Stimulated activated CD8-positive, alpha-beta memory T cell treated with anti-CD3 and anti-CD28 coated beads, Interleukin-2, amount 100 ng/mL, for 48 hours (primary cell): ENCODE measurements at places on chromosomes 6 and 20.

- DNase-seq, result no peak
Observed at GRCh38 chr20:54668271-54669039, 193.1 kb downstream of the DOK5 start.

- no peak for DNase-seq
Observed at GRCh38 chr6:8321671-8322404, 113.5 kb downstream of the SLC35B3 start.

DNA sequence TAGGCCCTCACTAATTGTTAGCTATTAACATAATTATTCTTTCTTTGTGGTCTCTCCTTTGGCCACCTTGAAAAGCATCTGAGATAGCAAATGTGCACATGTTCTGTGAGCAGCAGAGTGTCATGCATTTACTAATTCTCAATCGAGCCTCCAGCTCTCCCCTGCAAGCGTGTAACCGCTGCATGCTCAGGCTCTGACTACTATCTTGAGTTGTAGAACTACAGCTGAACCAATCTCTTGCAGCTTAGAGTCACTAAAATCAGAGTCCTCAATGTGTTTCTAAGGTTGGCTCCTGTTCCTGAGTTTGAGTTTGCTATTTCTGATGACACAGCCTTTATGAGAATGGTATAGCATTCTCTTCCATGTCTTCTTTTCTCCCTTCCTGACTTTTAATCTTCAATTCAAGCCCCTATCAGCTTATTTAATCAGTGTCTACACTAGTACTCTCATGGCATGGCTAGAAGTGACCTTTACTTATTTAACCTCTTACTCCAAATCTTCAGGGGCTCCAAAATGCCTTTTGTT, 65.5 kb downstream of the PPP1R3G start:
- no peak for DNase-seq

DNA sequence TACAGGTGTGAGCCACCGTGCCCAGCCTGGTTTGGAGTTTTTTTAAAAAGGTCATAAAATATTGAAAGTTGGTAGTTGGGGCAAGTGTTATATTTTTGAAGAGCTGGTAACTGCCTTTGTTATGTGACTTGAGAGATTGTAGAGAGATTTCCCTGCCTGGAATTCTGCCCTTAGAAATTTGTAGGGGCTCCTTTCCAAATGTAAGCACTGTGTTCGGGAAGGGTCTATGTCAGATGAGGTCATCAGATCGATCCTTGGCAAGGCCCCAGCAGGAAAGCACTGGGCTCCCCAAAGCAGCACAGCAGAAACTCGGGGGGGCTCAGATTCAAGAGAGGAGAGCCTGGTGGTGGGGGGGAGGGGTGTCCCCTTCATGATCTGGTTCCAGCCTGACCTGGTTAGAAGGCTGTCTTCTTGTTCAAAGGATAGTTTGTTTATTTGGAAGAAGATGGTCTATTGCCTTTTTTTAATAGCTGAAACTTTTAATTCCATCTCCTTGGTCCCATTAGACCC, 220.2 kb downstream of the UST start:
- DNase-seq, result no peak

DNA sequence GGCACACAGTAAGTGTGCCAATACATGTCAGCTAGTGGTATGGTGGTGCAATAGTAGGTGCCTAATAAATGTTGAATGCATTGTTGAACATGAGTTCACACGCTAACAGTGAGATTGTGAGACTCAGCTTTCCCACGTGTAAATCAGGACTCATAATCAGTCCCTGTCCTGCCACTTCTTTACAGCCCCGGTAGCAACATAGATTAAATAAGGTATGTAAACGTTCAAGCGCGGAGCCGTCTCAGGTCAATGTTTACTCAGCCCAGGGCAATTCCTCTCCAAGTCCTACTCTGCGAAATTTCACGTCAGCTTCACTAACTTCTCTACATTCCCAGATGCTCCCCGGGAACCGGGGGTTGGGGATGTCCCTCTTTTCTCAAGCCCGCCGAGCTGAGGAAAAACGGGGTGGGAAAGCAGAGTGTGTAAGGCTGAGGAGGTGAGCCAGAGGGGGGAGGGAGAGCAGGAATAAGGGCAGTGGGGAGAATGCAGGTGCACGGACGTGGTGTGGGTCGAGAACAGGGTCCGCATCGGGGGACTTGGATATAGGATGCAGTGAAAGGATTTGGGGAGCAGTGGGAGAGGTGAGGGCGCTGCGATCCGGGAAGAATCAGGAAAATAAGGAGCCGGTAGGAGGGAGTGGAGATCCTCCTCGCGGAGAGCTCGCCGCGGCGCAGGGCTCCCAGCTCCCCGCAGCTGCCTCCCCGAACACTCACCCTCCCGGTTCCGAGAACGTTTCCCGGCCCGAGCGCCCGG, 544 bp upstream of the TP53INP2 start:
- no peak for DNase-seq

DNA sequence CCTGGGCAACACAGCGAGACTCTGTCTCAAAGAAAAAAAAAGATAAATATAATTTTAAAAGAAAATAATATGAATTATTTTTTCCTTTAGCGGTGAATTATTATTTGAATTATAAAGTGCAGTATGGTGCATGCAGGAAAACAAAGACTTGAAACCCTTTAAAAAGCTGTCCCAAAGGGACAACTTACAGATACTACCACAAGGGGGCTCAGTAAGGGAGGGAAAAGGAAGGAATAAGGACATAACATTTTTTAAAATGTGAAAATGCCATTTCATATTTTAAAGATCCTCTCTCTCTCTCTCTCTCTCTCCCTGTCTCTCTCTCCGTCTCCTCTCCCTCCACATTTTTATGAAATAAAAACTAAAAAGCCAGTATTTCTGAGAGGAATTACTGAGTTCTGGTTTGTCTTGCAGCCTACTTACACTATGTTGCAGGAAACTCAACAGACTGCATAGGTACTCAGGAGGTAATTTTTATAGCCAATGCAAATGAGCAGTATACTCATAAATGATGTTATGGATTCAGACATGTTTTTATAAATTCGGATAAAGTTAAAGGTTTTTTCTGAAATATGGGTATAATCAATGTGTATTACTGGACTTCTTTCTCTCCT, 455.0 kb upstream of the GJE1 start:
- DNase-seq, result no peak

DNA sequence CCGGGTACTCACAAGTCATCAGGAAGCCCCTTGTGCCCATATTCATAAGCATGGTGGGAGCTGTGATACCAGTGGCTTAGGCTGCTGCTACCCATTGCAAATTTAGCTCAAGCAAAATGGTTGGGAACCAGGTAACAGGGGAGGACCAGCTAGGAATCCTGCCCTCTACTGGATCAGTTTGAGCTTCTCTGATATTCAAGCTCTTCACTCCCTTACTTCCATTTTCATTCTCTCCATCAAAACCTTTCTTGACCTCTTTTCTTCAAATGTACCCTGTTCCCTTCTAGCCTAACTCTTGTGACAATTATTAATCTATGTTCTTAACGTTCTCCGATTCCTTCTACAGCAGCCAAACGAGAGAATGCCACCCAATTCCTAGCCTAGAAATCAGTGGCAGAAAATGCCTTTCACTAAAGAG, 9.7 kb downstream of the NOL7 start:
- DNase-seq, result no peak

DNA sequence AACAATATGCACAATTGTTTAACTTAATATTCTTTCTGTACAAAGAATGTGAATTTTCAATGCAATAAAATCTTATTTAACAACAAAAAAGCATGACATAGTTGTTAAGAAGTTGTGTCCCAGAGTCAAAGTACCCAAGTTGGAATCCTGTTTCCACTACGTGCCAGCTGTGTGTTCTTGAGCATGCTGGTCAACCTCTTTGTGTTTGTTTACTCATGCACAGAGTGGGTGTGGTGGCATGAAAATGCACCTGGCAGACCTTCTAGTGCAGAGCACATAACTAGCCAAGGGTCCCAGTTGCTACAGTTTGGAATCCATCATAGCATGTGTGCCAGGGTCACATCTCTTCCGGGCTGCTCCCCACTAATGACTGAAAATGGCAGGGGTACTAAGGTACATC, 24.7 kb upstream of the MOCS1 start:
- no peak for DNase-seq

DNA sequence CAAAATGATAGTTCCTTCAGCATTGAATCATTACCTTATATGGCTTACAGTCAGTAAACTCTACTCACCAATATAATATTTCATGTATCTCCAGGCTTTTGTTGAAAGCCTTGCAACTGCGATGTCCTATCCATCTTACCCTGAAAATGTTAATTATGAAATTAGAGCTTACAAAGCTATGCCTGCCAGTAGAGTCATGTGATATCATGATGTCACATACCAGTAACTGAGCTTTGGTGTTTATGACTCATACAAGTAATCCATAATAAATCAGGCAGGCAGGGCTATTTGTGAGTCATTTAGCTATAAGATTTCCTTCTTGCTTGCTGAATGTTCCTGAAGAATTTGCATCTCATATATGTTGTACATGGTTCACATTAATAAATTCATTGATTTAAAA, 44.9 kb upstream of the FAM83B start:
- DNase-seq, result no peak

DNA sequence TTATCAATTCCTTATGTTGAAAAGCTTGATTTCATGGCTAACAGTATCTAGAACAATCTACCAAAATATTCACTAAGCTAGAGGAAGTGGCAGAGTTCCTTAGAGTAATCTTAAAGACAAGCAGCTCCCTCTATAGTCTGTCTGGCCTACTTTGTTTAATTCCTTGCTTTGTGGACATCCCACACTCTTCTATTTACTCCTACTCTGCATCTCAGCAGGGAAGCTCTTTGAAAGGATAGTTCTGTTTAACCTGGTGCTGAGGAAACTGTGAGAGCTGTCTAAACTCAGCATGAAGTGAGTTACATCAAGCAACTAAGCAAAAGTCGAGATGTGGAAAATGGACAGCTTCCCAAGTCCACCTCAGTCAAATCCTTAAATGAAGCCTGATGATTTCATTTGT, 4.3 kb downstream of the REV3L start:
- DNase-seq, result no peak

DNA sequence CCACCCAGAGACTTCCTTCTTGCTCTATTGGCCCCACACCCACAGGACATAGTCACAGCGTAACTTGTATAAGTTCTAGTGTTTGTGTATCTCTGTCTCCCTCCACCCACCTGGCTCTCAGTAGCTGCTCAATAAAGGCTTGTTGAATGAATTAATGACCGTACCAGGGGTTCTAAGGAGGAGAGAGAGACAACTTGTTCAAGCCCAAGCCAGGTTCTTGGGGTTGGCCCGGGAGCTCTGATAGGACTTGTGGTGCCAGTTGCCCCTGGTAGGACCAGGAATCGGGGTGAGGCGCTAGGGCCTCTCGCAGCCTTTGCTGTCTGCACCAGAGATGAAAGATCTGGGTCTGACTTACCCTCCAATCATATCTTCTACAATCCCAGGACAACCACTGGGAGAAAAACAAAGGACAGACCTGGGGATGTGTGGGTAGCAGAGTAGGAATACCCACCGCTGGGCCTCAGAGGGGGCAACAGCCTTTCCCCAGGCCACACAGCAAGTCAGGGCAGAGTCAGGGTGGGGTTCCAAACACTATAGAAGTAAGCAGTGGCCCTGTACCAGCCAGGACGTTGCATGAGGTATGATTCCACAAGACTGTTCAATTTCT, 5.3 kb upstream of the TGM2 start:
- DNase-seq, result no peak

DNA sequence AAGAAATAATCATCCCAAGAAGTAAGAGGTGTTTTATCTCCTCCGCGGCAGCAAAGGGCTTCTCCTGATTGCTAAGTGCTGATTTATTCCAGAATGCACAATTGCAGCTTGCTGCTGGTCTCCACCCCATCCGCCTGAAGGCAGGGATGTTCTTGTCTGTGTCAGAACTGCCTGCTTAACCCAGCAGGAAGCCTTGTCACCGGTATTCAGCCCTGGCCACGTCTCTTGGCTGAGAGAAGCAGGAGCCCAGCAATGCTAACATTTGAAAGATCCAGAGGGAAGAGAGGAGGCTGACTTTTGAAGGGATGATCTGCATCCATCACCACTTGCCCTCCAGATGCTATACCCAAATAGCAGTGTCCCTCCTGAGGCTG, 4.2 kb downstream of the SCML4 start:
- no peak for DNase-seq

- DNase-seq, result no peak
Observed at GRCh38 chr20:38810926-38811630, 5.6 kb downstream of the PPP1R16B start.

- DNase-seq, result no peak
Observed at GRCh38 chr6:39260456-39260855, 31.2 kb upstream of the KCNK5 start.

- DNase-seq, result no peak
Observed at GRCh38 chr20:35954907-35955251, 577 bp upstream of the SCAND1 start.

DNA sequence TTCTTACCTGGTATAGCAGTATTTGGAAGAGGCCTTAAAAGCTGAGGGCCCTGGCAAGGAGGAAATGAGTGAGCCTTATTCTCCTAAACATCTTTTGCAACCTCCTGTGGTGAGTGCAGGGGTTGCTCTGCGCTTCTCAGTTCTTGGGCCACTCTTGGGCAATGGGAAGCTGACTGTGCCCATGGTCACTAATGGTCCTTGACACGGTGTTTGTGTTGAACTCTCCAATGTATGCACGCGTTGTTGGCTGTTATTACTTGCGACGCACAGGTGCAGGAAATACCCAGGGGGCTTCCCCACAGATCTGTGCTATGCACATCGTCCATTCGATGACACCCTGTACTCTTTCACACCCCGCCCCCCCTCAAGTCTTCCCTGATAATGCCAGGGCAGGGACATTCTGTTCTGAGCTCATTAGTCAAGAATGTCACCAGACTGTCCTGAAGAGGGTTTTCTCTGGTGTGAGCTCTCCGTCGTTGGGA, 79.7 kb downstream of the EDN1 start:
- no peak for DNase-seq

DNA sequence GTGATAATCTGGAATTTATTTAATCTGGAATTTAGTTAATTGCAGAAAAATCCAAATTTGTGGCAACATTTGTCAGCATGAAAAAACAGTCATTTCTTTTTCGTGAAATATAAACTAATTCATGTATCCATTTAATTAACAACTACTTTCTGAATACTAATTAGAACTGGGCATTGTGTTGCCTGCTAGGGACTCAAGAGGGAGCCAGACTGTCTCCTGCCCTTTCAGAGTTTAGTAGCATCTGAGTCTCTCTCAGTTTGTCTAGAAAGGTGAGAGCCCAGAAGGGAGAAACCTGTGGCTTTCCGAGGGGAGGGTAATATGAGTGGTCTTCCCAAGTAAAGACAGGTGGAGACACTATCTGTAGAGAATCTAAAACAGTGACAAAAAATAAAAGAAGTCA, 210.9 kb upstream of the HDDC2 start:
- DNase-seq, result no peak

- no peak for DNase-seq
Observed at GRCh38 chr20:51586005-51586440, 43.5 kb upstream of the NFATC2 start.
